CD8-positive, alpha-beta T cell (primary cell): ENCODE measurements at places on chromosomes 7 and 10. TPM values are rescaled to one million over a fixed set of nuclear protein-coding genes. Genes with fewer than 3 reads are reported as not detected.

Gene OR2AE1
- total RNA-seq, result not detected

Gene JCAD
- total RNA-seq, result not detected

Gene CCL24
- total RNA-seq, result not detected

- DNase-seq, result no peak
These were observed 26.8 kb upstream of the SMURF1 start for GRCh38 chr7:99170730-99171074.

DNA sequence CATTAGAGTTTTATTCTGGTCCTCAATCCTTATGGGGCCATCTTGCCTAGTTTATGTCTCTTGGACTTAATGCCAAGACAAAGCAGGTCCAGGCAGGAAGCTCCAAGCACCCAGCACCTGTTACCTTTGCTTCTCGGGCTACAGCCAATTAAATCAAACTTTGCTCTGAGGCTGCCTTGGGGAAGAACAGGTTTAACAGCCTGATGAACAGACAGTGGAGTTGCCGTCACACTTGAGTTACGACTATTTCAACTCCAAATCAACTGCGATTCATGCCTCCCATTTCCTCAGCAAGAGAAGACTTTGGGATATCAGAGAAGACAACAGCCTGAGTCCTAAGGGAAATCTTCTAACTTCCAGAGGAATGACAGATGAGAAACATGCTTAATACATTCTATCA is 62.2 kb downstream of the XPNPEP1 start:
- DNase-seq, result no peak

DNA sequence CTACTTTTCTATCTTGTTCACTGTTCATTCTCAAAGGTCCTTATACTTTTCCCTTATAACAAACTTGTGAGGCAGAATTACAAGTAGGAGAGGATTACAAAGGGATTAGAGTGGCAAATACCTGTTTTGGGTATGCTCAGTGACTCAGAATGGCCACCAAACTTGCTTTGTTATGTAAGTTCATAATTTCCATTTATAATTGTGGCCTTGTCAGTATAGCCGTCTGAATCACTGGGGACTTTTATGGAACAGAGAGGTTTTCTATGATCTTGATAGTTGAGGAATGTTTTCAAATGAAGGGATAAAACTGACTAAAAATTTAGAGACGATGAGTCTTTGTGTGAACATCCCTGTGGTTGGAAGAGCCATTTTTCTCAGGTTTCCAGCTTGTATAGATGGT is 116.2 kb downstream of the SND1 start:
- no peak for DNase-seq
